ENCODE measurements at places on chromosomes 1 and 21.

- peak; percentile 88 for DNase-seq
These were observed 19.5 kb downstream of the XKR8 start for GRCh38 chr1:27979151-27979858.

- DNase-seq = no peak
These were observed 35.7 kb downstream of the PALMD start for GRCh38 chr1:99681583-99681982.

DNA sequence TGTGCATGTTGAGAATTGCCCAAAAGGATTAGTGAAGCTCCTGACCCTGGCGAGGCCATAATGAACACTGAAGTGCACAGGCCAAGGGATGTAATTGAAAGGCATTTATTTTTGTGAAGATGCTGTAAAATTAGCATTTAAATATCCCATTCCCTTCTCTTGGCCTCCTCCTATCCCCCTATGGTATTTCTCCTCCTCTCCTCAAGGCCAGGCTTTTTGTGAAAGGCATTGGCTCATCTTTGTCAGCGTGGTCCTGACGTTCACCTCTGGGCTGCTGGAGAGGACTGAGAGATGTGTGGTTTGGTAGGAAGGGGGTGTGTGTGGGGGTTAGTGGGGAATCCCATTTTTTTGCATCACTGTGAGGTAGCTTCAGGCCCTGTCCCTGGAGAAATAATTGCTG is 81.5 kb upstream of the CD1D start:
- no peak for DNase-seq

DNA sequence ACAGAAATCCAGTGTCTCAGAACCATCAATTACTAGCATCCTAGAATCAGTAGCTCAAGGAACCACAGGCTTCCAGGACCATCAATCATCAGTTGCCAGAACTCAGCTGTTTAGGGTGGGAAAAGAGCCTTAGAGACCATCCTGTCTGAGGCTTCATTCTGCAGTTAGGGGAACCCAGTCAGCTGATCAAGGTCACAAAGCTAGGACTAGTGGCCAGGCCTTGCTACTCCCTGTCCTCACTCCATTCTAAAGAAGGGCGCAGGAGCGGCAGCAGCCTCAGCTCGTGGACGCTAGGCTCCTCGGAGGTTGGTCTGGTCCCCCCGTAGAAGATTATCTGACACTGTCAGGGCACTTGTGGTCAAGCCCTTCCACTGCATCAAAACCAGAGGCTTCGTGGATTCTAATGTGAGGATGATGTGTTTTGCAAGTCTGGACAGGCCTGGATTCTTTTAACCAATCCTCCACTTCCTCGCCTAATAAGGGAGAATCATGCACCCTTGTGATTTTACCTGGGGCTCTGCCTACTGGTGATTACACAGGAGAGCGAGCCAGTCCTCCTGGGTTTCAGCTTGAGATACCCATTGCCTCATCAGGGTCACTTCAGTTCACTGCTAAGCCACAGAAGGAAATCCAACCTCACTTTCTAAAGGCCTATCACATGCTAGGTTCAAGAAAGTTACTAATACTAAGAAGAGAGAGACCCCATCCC is 41.7 kb upstream of the IFFO2 start:
- no peak for DNase-seq

GRCh38 chr1:2806591-2806990 is 5.1 kb upstream of the TTC34 start:
- DNase-seq = no peak

DNA sequence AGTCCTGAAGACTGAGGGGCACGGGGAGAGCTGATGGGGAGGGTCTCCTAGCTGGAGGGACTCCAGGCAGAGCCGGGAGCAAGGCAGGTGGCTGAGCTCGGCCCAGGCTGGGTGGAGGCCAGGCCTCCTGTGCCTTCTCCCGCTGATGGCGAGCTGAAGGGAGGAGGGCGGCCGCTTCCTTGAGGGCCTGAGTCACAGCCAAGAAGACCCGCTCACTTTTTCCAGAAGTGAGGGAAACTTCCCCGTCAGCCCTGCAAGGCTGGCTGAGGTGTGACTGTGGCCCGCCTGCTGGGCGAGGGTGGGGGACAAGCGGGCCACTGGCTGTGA is 1.7 kb upstream of the VWA1 start:
- peak; percentile 79 for DNase-seq

DNA sequence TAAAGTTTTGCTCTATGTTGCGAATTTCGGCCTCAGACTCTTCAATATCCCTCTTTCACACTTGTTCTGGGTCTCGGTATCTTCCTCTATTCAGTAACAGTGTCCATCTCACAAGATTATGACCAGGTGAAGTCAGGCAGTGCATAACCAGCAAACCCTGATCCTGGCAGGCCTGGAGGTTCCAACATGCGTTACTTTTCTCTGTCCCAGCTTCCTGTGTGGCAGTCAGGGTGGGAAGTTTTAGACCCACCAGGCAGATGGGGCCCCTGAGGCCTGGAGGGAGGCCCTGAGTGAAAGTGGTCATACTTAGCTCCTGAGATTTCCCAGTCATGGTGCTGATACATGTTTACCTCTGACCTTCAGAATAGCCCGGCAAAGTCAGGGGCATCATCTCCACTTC is 5.1 kb downstream of the TMEM61 start:
- DNase-seq = no peak

DNA sequence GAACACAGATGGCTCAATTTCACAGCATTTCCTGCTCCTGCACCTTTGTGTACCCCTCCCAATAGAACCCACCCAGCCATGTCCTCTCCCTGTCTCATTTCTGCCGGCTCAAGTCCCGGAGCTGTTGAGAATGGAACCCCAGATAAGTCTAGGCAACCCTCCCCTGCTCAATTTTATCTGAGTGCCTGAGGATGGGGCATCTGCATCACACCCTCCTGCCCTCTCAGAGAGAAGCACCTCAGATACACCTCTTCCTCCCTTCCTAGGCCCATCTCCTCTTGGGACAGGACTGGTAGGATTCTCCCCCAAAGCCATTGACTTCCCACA is 1.1 kb downstream of the KIF21B start:
- no peak for DNase-seq

- DNase-seq = no peak
These were observed 26.9 kb downstream of the CDK18 start for GRCh38 chr1:205531191-205532025.

DNA sequence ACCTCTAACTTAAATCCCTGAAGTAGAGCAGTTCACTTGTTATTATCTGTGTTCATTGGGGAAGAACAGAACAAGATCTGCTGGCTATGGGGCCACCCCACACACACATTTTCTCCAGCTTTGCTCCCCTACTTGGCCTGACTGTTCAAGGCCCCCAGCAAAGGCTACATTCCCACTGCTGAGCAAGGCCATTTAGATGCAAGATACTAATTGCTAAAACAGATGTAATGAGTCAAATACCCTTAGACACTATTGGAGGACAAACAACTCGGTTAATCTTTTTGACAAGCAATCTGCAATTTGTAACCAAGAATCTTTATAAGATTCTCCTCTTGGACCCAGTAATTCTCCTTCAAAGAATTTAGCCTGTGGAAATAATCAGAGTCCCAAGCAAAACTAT is 67.7 kb downstream of the NAV1 start:
- no peak for DNase-seq

DNA sequence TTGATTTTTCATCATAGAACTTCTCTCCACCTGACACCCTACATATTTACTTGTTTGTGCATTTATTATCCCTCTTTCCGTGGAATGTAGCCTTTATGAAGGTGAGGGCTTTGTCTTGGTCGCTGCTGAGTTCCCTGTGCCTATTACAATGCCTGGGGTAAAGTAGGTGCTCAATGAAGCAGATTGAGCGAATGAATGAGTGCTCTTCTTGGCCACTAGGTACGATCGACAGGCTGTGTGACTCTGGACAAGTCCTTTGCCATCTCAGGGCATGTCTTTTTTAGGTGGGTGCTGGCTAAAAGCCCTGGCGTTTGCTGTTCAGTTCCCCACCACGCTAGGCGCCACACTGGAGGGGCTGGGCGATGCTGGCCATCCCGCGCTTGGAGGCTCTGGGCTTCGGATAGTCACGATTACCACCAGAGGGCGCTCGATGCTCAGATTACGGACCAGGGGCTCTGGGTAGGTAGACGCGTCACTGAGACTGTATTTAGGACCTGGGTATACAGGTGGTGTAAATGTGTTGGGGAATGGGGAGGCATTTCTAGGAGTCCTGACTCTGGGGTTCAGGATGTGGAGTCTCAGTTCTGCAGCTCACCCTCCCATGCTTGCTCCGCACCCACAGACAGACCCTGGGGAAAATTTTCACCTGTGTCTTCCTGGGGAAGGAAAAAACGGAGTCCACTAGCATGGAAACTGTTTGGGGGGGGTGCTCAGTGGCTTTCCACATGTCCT is 71.0 kb upstream of the CSF3R start:
- peak; percentile 72 for DNase-seq

DNA sequence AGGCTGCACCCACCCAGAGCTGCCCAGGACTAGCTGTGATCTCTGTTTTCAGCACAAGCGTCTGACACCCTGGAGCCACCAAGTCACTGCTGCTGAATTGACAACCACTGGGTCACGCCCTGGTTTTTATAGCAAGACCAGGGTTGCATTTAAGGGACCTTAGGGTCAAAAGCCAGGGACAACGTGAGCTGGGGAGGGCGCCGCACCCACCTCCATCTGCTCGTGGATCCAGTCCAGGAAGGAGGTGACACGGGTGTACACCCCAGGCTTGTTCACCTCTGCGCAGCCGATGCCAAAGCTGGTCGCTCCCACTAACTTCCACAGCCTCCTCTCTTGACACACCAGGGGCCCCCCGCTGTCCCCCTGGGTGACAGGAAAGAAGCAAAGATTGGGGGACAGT is 9.2 kb upstream of the TFF1 start:
- no peak for DNase-seq

GRCh38 chr21:18430341-18430740 is 26.8 kb upstream of the TMPRSS15 start:
- no peak for DNase-seq

- DNase-seq = no peak
These were observed 2.5 kb downstream of the PPT1 start for GRCh38 chr1:40094466-40095110.

DNA sequence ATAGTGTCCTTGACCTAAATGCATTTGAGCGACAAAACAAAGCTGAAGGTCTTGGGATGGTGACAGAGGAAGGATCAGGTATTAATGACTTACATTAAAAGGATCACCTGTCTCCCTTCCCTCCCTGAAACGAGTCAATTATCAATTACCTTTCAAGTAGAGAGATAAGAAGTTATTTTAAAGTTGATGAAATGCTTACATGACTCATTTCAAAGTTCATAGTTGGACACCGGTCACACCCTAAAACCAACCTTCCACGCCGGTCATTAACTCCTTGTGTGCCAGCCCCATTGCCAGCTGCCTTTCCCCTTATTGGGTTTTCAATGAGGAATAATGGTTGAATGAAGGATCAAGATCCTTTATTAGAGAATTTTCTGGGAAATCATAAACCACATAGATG is 129.8 kb downstream of the ZP4 start:
- no peak for DNase-seq

DNA sequence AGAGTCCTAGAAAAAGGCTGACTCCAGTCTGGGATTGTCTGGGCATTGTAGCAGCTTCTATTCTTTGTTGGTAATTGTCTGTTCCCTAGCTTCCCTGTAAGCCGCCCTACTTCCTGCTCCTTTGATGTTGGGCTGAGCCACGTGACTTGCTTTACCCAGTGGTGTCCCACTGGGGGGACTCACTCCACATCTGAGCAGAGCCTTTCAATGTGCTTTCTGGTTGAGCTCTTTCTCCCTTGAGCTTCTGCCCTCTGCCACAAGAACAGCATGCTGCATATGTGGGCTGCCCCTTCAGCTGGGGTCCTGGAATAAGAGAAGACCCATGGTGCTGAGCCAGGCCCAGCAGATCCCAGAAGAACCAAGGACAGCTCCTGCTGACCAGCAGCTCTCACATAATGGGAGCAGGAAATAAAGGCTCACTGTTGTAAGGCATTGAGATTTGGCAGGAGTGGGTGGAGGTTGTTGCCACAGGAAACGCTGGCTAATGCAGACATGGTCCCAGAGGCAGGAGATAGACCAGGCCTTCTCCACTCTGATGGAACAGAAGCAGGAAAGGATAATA is 276.3 kb upstream of the GJB5 start:
- no peak for DNase-seq

DNA sequence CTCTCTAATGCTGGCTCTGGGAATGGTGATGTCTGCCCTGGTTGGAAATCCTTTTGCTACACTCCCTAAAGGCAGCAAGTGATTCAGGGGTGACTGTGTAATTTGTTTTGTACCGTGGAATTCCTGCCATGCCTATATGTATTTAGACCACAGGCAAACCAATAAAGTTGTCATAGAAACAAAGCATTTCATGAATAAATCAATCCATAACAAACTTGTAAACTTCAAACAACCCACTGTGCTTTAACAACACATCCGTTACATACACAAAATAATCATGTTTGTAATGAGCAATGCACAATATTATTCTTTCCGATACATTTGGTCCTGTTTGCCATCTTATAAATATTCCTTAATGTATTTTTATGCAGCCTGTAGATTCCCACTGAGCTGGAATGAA is 330.3 kb upstream of the SNX7 start:
- no peak for DNase-seq

GRCh38 chr1:11535761-11536572 is 57.0 kb downstream of the DISP3 start:
- peak; percentile 8 for DNase-seq

DNA sequence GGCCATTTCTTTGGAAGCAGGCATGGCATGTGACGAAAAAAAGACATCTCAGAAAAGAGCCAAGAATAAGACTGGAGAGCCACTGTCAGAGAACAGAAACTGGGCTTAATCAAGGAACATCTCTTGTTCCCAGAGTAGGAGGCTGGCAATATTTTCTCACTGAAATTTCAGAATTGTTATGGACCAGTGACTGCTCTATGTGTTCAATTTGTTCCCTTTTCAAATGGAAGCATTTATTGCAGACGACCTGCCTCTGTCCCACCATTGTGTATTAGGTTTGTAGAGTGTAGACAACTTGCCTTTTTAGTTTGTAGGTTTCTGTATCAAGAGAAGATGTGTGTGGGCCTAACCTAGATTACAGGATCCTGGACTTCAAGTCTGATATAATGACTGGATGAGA is 18.7 kb downstream of the PSMG1 start:
- DNase-seq = no peak

DNA sequence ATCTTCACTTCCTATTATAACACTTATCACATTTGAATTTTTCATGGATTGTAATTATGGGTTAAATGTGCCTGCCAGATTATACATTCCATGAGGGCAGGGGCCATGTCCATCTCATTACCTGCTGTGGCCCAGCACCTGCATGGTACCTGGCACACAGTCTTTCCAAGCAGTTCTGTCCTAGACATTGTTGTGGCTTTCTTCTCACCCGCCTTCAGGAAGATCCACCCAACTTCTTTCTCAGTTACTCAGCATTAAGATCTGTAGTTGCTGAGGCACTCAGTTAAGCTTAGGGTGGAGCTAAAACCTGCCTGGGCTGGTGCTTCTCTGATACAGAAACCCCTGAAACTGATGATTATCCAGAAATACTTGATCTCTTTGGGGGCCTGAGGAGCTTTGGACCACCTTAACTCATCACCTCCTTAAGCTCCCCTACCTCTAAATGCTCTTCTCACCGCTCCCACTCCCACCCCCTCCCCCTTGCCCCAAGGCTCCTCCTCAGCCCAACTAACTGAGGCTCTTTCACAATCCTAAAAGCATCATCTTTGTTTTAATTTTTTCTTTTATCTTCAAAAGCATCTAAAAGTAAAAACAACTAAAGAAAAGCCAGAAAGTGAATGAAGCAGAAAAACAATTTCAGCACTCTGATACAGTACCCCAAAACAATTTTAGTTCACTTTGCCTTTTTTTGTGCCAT is 190.6 kb downstream of the FGGY start:
- DNase-seq = no peak

- no peak for DNase-seq
These were observed 272.3 kb downstream of the ADGRL2 start for GRCh38 chr1:82073071-82073470.

GRCh38 chr1:43063394-43064219 is 104.9 kb upstream of the SLC2A1 start:
- DNase-seq = no peak
